ENCODE measurements at places on chromosomes 2 and 18.

GRCh38 chr2:26462511-26463243, 15.2 kb downstream of the OTOF start:
- peak; percentile 75 for DNase-seq

- no peak for DNase-seq
Measured at GRCh38 chr2:166032361-166032760, 78.8 kb upstream of the TTC21B start.

- DNase-seq = peak; percentile 63
Measured at GRCh38 chr18:33470216-33470615, 29.7 kb upstream of the CCDC178 start.

DNA sequence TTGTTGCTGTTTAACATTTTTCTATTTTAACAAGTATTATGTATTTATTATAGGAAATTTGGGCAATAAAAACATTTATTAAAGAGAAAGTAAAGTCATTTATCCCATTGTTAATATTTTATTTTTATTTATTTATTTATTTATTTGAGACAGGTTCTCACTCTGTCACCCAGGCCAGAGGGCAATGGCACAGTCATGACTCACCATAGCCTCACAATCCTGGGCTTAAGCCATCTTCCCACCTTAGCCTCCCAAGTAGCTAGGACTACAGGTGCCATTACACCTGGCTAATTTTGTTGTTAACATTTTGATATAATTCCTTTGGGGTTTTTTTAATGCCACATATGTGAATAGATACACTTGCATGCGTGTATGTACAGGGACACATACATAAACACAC, 165.9 kb upstream of the STON1 start:
- DNase-seq = no peak

- no peak for DNase-seq
Measured at GRCh38 chr18:59096098-59096789, 43.4 kb upstream of the SEC11C start.

GRCh38 chr2:46863882-46864281, 51.7 kb downstream of the MCFD2 start:
- DNase-seq = peak; percentile 64

DNA sequence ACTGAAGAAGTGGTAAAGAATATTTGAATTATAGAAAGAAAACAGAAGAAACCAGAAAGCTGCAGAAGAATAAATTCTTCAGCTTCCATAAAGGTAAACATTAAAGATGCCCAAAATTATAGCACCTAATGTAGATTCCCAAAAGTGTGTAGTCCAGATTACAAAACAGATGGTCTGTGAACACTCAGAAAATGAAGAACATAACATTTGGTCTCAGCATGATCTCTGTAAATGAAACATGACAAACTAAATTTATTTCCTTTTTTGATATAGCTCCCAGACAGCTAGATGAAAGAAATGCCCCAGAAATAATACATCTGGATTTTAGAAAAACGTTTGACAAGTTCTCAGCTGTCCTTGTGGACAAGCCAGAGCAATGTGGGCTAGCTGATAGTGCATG, 794.2 kb upstream of the NXPH2 start:
- DNase-seq = no peak

DNA sequence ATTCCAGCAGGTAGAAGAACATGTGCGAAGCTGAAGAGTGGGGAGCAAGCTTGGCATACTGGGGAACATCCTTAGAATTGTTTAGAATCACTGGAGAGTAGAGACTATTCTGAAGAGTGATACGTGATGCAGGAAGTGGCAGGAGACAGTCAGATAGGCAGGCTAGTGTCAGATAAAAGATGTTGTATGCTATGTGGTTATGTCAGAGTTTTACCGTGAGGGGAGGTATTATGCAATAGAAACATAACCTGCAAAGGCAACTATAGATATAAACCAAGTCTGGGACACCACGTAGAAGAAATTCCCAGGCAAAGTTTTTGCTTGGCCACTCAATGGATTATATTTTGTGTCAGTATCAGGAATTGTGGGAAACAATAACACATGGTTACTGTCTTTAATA, 62.0 kb upstream of the ZSWIM2 start:
- DNase-seq = no peak

Data from fibroblast of upper back skin (primary cell).